ENCODE measurements at places on chromosomes 16 and 17.

- no peak for DNase-seq
These were observed 3.6 kb downstream of the PRSS33 start for GRCh38 chr16:2783581-2784357.

- no peak for DNase-seq
These were observed 6.7 kb upstream of the LHX1 start for GRCh38 chr17:36930583-36930900.

GRCh38 chr17:82058855-82059249 is 6.8 kb downstream of the DUS1L start:
- no peak for DNase-seq

GRCh38 chr17:61589990-61590389 is 1.0 kb downstream of the NACA2 start:
- no peak for DNase-seq

DNA sequence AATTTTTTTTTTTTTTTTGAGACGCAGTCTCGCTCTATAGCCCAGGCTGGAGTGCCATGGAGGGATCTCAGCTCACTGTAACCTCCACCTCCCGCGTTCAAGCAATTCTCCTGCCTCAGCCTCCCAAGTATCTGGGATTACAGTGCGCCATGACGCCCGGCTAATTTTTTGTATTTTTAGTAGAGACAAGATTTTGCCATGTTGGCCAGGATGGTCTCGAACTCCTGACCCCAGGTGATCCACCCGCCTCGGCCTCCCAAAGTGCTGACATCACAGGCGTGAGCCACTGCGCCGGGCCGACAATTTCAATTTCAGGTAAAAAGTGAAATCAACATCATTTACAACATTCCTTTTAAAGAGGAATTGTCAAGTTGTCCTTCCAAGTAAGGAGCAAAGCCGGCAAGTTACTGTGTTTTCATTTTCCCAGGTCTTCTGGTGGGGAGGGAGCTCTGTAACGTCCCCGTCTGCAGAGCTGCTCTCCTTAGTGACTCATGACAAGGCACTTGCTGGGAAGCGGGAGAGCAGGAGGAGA is 873 bp downstream of the NPLOC4 start:
- DNase-seq: no peak

DNA sequence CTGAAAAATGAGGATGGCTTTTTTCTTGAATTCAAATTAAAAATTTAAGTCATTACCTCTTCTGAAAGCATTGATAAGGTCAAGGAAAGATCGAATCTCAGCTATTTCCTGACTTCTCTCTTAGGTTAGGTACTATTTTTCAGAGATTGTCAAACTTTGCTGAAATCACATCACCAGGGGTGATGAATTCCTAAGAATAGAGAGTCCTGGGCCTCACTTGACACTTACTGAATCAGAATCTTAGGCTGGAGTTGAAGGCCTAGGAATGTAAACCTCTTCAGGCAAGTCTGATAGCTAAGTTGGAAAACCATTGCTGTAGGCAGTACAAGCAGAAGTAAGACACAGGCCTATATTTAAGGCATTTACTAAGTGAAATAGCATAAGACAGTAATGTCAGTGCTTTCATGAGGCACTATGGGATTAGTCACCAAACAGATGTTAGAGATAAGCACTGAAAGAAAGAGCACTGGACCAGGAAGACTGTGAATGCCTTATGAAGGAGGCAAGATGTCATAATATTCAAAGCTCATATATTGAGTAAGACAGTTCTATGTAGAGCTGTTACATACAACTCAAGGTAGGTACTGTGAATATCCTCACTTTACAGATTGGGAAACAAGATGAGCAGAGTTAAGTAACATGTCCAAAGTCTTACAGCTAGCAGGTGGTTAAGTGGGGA is 21.5 kb downstream of the DCAF7 start:
- no peak for DNase-seq

- no peak for DNase-seq
These were observed 88.8 kb downstream of the CACNG1 start for GRCh38 chr17:67133161-67133560.

- DNase-seq: peak; percentile 18
These were observed 611 bp downstream of the RRAD start for GRCh38 chr16:66924527-66925321.

Measured in stimulated activated CD8-positive, alpha-beta memory T cell treated with anti-CD3 and anti-CD28 coated beads, Interleukin-15, amount 100 ng/mL, for 24 hours (primary cell).